ENCODE measurements at places on chromosomes 4 and X. TPM values are rescaled to one million over a fixed set of nuclear protein-coding genes. Genes with fewer than 3 reads are reported as not detected.

The LANCL3 gene
- not detected for total RNA-seq

The BMPR1B gene
- 0.90 TPM for total RNA-seq

The UGT2A3 gene
- not detected for total RNA-seq

DNA sequence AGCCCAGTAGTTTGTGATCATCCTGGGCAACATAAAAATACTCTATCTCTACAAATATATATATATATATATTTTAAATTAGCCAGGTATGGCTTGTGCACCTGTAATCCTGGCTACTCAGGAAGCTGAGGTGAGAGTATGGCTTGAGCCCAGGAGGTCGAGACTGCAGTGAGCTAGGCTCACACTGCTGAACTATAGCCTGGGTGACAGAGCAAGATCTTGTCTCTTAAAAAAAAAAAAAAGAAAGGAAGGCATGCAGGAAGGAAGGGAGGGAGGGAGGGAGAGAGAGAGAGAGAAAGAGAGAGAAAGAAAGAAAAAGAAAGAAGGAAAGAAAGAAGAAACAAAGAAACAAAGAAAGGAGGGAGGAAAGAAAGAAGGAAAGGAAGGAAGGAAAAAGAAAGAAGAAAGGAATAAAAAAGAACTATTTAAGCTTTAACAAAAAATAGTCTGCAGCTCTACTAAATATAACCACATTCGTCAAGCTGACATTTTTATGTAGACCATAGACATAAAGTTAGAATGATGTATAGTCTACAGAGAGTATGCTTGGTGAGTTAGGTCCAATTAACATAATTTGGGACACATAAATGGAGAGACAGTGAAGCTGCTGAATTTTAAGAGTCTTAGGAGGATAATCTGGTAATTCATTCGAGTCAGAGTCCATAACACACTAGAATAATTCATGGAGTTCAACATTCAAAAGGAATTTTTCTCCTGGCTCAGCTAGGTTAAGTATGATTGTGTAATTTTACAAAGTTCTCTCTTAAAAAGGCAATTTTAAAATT is 111.9 kb downstream of the GLRA3 start:
- no peak overlapping the region for H3K4me3 ChIP-seq
- H3K27me3 ChIP-seq, result no peaks in the 10 kb centered on the region
- H3K4me1 ChIP-seq, result no peaks in the 10 kb centered on the region
- no peaks in the 10 kb centered on the region for H3K36me3 ChIP-seq
- DNase-seq, result no peak

DNA sequence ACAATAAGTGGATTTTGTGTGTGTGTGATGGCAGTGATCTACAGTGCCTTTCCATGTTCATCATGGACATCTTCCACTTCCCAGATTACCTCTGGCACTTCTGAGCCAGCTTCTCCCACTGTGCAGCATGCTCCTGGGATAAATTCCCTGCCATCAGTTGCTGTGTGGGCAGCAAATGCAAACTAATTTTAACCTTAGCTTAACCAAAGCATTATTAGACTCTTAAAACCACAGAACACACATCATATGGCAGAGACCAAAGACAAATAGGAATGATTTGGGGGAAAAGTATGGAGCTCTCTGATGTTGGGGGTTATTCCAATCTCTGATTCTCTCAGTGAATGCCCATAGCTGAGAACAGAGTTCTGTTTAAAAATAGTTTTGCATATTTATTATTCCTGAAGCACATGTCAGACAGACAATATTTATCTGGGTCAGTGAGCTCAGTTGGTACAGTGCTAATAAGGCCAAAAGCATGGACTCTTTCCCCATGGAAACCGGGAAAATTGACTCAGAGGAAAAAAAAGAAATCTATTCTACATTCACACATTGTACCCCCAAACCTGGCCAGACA is 567.4 kb downstream of the IQCM start:
- H3K4me3 ChIP-seq, result no peak overlapping the region
- H3K36me3 ChIP-seq, result no peaks in the 10 kb centered on the region
- H3K27me3 ChIP-seq, result no peaks in the 10 kb centered on the region
- no peaks in the 10 kb centered on the region for H3K4me1 ChIP-seq
- H3K27ac ChIP-seq, result no peak overlapping the region
- no peak for DNase-seq

GRCh38 chr4:125359960-125360634 is 45.3 kb downstream of the FAT4 start:
- no peak overlapping the region for H3K27ac ChIP-seq
- H3K27me3 ChIP-seq, result no peaks in the 10 kb centered on the region
- no peak overlapping the region for H3K4me3 ChIP-seq
- no peak for DNase-seq
- H3K36me3 ChIP-seq, result no peaks in the 10 kb centered on the region

The TBC1D19 gene
- 31.4 TPM for total RNA-seq

DNA sequence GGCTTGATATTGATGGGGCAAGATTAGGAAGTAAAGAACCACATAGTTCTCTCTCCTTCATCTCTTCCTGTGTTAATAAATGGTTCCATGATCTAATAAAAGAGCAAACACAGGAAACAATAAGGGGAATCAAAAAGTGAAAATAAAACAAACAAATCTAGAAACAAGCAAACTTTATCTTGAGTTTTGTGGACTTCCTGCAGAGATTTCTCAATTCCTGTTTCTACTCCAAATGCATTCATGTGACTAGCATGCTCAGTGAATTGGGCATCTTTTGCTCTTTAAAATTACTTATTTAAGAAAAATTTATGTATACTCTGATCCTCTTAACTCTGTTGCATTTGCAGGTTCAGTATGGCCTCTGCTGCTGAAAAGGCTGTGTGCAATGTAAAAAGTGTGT is 682.0 kb downstream of the KCTD8 start:
- no peak for DNase-seq
- H3K27ac ChIP-seq, result no peak overlapping the region
- H3K36me3 ChIP-seq, result no peaks in the 10 kb centered on the region
- no peaks in the 10 kb centered on the region for H3K4me1 ChIP-seq
- H3K27me3 ChIP-seq, result no peaks in the 10 kb centered on the region

- peak; percentile 47 for DNase-seq
- no peaks in the 10 kb centered on the region for H3K4me1 ChIP-seq
- no peaks in the 10 kb centered on the region for H3K36me3 ChIP-seq
Observed at GRCh38 chr4:175435381-175435783, 376.7 kb downstream of the GPM6A start.

DNA sequence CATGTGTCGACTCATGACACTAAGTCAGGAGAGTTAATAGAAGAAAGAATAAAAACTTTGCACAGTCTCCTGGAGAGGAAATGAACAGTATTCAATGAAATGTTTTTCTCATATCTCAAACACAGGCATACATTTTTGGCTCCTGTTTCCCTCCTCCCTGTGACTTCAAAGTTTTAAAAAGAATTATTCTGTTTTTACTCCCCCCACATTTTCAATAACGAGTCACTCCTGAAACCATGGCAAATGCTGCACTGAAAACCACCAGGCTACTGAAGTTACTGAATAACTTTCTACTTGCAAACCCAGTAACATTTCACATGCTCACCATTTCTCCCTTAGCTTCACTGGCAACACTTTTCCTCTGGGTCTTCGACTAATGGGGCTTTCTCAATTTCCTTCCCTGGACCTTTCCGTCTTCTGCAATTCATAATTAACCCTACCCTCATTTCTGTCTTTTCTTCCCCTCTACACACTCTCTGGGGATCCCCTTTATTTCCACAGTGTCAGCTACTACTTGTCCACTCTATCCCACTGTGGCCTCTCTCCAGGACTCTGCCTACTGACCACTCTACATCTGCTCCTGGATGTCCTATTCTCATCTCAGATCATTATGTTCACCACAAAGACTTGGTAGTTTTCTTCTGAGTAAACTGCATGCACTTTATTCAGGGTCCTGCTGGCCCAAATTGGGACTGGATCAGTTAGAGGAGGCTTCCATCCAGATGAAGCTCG is 225.8 kb upstream of the ETNPPL start:
- no peaks in the 10 kb centered on the region for H3K27me3 ChIP-seq
- H3K4me3 ChIP-seq, result no peak overlapping the region
- no peaks in the 10 kb centered on the region for H3K36me3 ChIP-seq
- DNase-seq, result peak; percentile 59
- H3K27ac ChIP-seq, result no peak overlapping the region

The ASB12 gene
- total RNA-seq, result not detected

GRCh38 chrX:100247826-100248225 is 162.2 kb downstream of the PCDH19 start:
- H3K36me3 ChIP-seq, result no peaks in the 10 kb centered on the region
- DNase-seq, result no peak
- H3K4me1 ChIP-seq, result no peaks in the 10 kb centered on the region

The RHOXF2B gene
- total RNA-seq, result not detected

GRCh38 chr4:41052287-41052686 is 162.1 kb downstream of the APBB2 start:
- no peaks in the 10 kb centered on the region for H3K36me3 ChIP-seq
- no peaks in the 10 kb centered on the region for H3K4me1 ChIP-seq
- H3K27me3 ChIP-seq, result no peaks in the 10 kb centered on the region

GRCh38 chrX:72306851-72307645 is 1.3 kb upstream of the CITED1 start:
- H3K27ac ChIP-seq, result no peak overlapping the region
- H3K27me3 ChIP-seq, result peaks cover 77% of the 10 kb centered on the region
- peaks cover 4% of the 10 kb centered on the region for H3K4me1 ChIP-seq
- no peaks in the 10 kb centered on the region for H3K36me3 ChIP-seq

- H3K27me3 ChIP-seq, result no peaks in the 10 kb centered on the region
- H3K36me3 ChIP-seq, result peaks cover 27% of the 10 kb centered on the region
- H3K27ac ChIP-seq, result peak overlapping the region; percentile 76
- no peak for DNase-seq
- H3K4me1 ChIP-seq, result peaks cover 3% of the 10 kb centered on the region
Observed at GRCh38 chr4:498328-498904, 540 bp downstream of the ZNF721 start.

DNA sequence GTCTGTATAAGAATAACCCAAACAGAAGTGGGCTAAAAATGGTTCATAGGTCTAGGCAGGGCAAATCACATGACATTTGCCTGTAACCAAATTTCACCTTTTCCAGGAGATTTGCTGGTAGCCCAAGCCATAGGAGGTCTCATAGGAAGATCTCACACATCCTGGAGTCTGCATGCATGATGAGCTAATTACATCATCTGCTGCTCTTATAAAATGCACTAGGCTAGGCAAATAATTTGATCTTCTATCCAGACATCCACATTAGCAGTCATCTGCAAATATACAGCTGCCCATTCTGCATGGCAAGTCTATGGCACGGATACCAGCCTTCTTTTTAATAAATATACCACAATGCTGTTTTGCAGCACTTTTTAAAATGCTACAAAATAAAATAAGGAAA is 87.2 kb downstream of the MAPK10 start:
- no peaks in the 10 kb centered on the region for H3K27me3 ChIP-seq
- no peaks in the 10 kb centered on the region for H3K4me1 ChIP-seq
- H3K36me3 ChIP-seq, result no peaks in the 10 kb centered on the region
- no peak for DNase-seq
- no peak overlapping the region for H3K27ac ChIP-seq
- no peak overlapping the region for H3K4me3 ChIP-seq

The IBSP gene
- not detected for total RNA-seq

DNA sequence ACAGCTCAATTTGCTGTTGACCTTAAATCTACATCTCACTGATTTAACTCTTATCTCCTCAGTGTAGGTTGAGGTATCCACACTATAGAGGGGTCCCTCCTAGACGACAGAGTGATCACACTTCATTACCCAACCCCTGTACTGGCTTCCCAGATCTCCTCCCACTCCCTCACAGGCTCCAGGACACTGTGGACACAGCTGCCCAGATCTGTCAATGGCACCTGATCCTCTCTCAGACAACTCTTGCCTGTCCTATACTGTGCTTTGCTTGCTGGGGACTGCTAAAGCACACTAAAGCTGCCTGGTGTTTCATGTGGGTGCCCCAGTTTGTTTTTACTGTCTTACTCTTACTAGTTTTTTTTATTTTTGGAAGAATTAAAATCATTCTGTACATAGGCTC is 27.9 kb downstream of the RAB40AL start:
- no peak overlapping the region for H3K4me3 ChIP-seq
- H3K27me3 ChIP-seq, result no peaks in the 10 kb centered on the region
- no peak for DNase-seq

DNA sequence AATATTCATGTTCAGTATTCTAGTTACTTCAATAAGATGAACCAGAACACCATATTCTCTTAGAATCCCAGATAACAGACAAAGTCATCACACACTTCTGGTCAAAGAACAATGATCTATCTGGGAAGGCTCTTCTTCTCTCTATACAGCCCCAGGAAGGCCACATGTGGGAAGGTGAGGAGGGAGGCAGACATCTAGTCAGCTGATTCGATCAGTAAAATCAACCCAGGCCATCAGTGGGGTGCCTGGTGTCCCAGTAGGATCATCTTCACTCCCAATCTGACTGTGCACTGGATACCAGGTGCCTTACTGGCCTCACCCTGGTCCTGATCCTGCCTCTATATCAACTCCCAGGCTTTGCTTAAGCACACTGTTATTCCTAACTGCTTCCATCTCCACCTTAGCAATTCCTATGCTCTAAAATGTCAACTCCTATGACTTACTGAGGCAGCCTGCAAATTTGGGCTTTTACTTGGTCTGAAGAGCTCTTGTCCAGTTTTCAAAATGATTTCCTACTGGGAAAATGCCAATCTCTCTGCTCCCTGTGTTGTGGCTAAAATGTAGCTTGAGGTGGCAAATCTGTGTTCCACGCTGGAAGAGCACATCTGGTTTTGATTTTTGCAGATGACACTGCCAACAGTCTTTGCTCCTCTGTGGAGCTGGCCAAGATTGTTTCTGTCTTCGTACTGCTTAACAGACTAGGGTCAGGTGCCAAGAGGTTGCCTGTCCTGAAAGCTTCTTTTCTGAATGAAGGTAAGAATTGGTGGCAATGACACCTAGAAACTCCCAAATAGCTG is 128.7 kb downstream of the MGST2 start:
- peaks cover 3% of the 10 kb centered on the region for H3K4me1 ChIP-seq
- no peak overlapping the region for H3K4me3 ChIP-seq
- H3K27me3 ChIP-seq, result no peaks in the 10 kb centered on the region
- no peaks in the 10 kb centered on the region for H3K36me3 ChIP-seq
- H3K27ac ChIP-seq, result no peak overlapping the region

The EDA2R gene
- 23.8 TPM for total RNA-seq

The SPP1 gene
- 0.18 TPM for total RNA-seq

DNA sequence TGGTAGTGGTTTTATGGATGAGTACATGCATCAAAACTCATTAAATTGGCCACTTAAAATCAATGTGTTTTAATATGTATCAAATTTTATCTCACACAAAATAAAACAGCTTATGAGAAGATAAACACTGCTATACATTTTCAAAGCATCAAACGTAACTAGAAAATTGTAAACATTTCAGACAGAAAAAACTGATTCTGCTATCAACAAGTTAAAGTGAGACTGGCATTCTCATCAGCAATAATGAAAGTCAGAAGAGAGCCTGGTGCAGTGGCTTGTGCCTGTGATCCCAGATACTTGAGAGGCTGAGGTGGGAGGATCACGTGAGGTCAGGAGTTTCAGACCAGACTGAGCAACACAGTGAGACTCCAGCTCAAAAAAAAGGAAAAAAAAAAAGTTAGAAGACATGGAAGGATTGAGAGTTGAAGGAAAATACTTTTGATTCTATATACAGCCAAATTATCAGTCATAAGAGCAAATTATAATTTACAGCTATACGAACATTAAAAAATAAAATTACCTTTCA is 2.9 kb downstream of the TBCK start:
- peaks cover 1% of the 10 kb centered on the region for H3K4me1 ChIP-seq
- DNase-seq, result no peak
- no peaks in the 10 kb centered on the region for H3K27me3 ChIP-seq
- H3K4me3 ChIP-seq, result no peak overlapping the region
- H3K27ac ChIP-seq, result peak overlapping the region; percentile 55
